ENCODE measurements at places on chromosomes 16 and 17.

DNA sequence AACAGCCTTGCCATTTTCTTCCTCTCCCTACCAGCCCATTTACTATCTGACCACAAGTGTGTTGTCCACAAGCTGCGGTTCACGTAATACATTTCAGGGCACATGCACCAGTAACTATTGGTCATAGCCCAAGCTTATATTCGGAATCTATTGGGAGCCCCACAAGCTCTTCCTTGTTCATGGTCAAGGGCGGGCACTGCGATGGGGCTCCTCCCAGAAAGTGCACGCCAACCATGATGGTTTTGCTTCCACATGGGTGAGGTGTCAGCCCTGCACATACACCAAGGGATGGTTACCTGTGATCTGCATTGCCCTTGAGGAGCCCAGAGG lies 12.1 kb downstream of the THRA start:
- no peak for DNase-seq

- no peak for DNase-seq
These were observed 271.6 kb downstream of the C16orf95 start for GRCh38 chr16:87045466-87046216.

GRCh38 chr16:28913946-28914724 lies 10.9 kb downstream of the RABEP2 start:
- DNase-seq, result no peak

GRCh38 chr17:21008160-21008915 lies 34.5 kb downstream of the USP22 start:
- DNase-seq, result no peak

- DNase-seq, result no peak
These were observed 23.2 kb upstream of the CYTH1 start for GRCh38 chr17:78805301-78805700.

- no peak for DNase-seq
These were observed 2.3 kb upstream of the PYDC1 start for GRCh38 chr16:31219154-31219741.
